Activated T-helper 1 cell treated with anti-CD3 and anti-CD28 coated beads, Interleukin-12 subunit alpha, Interleukin-12 subunit beta, Interleukin-2, Interleukin-4 antibody, amounts not matched to agents 30 ng/mL and 10 ng/mL and 1 ng/mL, durations not matched to agents 14 hours and 24 hours and 36 hours (primary cell): ENCODE measurements at places on chromosomes 12 and 14.

DNA sequence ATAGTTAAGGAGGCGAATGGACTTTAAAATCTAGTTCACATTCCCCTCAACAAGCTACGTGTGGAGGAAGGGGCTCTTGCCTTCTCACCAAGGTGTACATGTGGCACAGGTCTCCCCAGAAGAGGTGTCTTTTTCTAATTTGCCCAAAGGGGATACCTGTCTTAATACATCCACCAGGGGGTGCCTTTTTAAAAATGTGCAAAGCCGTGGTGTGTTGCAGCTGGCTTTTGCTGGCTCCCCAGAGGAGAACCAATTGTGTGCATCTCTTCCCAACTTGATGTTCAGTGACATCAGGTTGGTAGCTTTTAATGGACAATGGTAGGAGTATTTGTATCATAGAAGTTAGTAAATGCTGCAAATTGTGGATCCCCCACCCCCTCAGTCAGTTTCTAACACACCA is 33.8 kb downstream of the CREBL2 start:
- peak; percentile 26 for DNase-seq

DNA sequence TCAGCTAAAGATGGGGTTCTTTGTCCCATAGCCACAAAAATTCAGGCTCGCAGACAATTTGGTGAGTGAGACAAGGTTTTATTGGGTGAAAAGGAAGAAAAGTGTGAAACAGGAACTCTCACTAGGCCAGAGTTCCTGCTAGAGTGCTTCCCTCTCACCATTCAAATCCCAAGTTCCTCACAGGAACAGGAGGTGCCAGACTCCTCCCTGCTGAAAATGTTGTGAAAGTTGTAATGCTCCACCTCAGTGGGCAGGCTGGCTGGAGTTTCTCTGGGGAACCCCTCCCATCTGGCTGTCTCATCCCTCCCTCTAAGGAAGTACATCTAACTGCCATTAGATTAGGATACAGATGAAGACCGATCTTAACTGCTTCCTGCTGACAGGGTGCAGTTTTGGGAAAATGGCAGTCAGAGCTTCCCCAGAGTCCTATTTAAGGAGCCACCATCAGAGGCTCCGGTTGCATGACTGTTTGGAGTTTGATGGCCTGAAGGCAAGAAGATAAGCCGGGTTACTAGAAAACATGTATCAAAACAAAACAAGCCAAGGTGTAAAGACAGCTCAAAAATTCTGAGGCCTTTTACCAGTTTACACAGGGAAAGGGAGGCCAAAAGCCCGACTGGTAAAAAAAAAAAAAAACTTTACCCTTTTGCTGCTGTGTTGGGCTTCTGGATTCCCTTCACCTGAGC is 127.6 kb downstream of the FSCB start:
- DNase-seq: no peak

- DNase-seq: no peak
These were observed 73.9 kb downstream of the IRF2BPL start for GRCh38 chr14:76954394-76955190.

GRCh38 chr12:55833056-55833455 is 3.7 kb upstream of the DNAJC14 start:
- no peak for DNase-seq

DNA sequence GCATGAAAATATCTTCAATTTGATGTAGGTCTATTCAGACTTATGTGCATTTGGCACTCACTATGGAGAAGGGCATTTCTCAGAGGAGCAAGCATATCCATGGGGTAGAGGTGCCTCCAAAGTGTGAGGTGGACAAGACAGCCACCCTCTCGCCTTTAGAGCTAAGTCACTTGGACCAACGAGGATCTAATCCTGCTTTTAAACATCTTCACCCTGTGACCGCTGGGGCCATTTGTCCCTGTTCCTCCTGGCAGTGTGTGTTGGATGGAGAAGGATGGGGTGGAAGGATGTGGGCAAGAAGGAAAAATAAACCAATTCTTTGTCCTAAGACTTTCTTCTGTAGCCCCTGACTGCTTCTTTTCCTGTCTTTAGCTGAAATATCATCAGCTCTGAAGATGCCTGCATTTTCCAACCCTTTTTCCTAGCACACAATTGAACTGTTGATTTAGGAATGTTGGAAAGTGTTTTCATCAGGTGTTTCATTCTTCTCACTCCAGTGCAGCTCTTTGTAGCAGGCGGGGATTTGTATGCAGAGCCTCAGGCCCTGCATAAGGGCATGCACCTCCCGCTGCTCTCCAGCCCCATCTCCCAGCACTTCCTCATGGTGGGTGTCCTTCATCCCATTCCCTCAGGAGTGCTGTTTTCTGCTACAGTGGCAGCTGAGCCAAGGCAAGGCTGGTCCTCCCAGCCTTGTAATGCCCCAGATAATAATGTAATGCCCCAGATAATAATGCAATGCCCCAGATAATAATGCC is 5.3 kb downstream of the FGF6 start:
- DNase-seq: no peak

GRCh38 chr14:89232265-89233070 is 184.6 kb downstream of the FOXN3 start:
- DNase-seq: no peak

- no peak for DNase-seq
These were observed 196.1 kb downstream of the SLC15A4 start for GRCh38 chr12:128627659-128628058.

- no peak for DNase-seq
These were observed 86.3 kb downstream of the KIF26A start for GRCh38 chr14:104224506-104225277.

- DNase-seq: no peak
These were observed 2.3 kb upstream of the CD69 start for GRCh38 chr12:9763025-9763424.

DNA sequence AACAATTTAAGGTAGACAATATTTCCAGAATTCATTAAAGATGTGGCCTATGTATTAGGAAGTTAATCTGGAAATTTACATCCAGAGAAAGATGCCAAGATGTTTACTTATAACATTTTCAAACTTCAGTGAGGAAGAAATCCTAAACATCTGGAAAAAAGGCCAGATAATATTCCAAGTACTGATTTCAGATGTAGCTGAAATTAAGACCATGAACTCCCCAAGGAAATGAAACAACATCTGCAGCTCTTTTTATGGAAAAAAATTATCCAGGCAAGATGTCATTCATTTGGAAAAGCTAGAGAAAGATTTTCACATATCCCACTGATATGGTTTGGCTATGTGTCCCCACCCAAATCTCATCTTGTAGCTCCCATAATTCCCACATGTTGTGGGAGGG is 35.0 kb downstream of the GNG2 start:
- no peak for DNase-seq

DNA sequence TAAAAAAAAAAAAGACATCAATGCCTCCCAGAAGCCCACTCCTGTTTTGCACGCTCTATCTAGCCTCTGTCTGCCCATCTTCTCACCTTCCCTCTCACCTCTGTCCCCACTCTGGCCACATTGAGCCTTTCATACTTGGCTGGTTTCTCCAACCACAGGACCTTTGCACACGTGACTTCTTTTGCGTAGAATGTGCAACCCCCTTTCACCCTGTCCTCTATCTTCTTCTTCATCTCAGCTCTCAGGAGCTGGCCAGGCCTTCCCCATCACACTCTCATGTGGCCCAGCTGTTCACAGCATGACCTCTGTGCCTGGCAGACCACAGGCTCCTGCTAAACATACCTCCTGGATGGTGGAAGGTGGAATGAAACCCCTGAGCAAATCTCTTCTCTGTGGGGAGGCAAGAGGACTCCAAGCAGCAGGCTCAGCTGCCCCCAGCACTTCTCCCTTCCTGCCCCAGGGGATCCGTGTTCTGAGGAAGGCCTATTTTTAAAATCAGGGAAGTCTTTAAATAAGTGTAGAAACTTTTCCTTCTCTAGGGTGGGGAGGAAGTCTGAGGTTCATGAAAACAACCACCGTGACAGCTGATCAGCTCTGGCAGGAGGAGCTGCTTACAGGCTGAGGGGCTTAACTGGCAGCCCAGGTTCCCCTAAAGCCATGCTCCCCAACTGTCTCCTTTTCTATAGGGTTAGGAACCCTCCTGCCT is 11.6 kb downstream of the HVCN1 start:
- no peak for DNase-seq

- DNase-seq: no peak
These were observed 135.3 kb downstream of the FGD4 start for GRCh38 chr12:32534698-32535097.

DNA sequence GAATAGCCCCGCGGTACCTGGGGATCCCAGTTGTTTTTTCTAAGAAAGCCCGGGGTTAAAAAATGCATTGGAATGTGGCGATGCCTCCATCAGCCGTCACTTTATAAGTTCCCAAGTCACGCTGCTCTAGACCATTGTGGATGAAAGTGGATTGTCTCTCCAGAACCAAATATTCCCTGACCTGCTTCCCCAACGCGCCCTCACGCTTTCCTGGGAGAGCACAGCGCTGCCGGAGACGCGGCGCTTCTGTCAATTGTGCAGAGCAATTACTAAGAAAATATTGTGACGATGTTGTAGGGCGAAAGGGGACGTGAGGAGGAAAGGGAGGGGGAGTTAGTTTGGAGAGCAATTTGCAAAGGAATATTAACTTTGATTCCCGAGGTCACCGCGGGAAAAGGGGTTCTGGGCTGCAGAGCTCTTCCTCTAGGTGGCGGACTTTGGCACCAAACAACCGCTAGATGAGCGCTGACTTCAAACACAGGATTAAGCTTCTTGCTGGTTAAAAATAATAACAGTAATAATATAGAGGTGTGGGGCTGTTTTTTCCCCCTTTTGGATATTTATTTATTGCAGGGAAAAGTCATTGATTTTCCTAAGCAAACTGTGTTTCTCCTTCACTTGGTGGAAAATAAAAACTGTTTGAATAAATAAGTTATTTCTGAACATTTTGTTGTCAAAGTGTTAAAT is 9.6 kb upstream of the FOXG1 start:
- no peak for DNase-seq

- DNase-seq: no peak
These were observed 85.5 kb downstream of the ACTN1 start for GRCh38 chr14:68893566-68893965.

DNA sequence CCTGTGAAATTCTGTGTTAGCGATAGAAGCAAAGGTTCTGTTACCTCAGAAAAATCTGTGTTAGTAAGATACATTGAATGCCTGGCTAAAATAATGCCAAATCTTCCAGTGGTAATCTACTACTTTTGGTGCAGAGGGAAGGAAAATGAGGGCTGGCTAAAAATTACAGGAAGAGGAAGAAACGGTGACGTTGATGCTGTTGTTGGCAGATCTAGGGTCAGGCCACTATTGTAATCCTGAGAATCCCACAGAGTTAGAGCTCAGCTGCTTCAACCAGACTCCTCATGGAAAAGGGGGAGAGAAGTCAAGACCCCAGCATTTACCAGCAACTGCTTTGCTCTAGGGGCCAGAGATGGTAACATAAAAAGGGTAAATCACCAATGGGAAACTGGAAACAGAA is 145.1 kb downstream of the PPM1H start:
- DNase-seq: no peak

- no peak for DNase-seq
These were observed 506.2 kb upstream of the TBX3 start for GRCh38 chr12:115190010-115190770.

DNA sequence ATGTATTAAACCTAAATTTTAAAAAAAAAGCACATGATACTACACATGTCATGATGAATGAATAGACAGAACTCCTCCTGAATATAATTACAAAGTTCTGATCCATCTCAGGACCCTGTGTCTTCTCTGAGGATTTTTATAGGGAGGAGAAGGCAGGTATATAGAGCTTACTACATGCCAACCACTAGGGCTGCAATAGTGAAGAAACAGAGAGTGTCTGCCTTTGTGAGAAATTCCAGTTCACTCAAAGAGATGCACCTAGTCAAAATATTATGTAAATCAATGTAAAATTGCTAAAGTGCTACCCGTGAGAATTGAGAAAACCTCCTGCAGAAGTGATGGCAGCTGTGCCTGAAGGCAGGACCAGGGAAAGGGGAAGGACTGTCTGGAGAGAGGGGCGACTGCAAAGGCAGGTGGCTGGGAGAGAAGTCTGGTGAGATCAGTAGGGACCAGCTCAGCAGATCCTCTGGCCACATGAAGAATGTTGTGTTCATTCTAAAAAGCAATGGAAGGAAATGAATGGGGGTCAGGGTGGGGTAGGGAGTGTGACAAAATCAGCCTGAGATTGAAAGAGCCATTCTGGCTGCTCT is 15.1 kb downstream of the ABHD4 start:
- DNase-seq: no peak

DNA sequence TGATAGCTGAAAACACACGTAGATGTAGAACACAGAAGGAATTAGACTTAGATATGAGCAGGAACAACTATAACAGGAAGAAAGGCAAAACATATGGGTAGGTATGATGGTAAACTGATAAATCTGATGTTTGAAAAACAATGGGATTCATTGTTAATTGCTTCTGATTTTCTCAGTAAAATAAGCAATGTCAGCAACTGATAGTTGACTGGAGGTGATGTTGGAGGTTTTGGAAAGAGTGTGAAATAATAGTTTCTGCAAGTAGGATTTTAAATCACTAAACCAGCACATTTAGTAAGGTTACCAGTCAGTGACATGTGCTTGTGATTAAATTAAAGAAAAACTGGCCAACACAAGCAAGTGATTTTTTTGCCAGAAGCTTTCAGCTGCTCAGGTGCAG is 123.0 kb upstream of the CPNE8 start:
- DNase-seq: no peak

DNA sequence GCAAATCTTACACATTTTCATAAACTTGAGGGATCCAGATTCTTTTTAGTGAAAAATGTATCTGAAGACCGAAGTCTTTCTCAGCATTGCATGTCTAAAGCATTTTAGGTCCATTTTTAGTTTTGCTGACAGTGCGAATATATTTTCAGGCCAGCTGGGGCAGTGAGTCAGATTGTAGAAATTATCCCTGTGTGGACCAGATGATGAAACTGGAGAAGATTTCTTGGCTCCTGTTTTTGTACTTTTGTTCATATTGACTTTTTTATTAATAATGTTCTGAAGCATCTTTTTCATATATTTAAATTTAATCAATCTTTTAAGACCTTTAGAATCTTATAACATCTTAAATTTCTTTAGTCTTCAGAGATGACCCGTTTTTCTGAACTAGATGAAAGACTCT is 173.1 kb downstream of the FLRT2 start:
- DNase-seq: no peak
